NCI-H748 treated with DMSO at 0.1 percent for 48 hours (cell line): ENCODE measurements at places on chromosomes 4 and X.
A peak's percentile ranks its signal among the peaks of the same experiment; 100 is the strongest.

DNA sequence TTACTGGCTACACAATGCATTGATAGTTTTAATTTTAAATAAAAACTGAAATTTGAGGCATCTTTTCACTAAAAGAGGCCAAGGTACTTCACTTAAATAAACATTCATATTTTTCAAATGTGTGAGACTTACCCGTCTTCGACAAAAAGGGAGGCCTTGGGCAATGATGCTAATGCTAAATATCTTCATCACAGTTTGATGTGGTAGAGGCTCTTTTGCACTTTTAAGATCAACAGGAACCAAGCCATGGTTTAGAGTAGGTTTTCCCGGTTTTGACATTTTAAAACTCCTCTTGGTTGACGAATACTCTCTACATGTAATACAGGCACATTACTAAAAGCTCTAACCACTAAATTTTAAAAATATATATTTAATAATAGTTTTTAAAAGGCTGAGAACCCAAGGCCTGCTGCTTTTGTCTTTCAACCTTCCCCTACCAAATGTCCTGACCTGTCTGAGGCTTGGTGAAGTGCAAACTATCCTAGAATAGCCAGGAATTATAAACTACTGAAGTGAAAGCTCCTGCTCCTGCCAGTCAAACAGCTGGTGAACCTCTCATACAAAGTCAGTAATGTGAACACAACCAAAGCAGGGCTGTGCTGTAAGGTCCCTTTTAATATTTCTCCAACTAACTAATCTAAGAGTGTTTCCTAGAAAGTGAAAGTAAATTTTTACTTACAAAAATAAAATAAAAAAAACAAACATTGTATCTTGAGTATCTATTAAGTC lies 153.7 kb downstream of the FBXW7 start:
- DNase-seq = peak; percentile 35

DNA sequence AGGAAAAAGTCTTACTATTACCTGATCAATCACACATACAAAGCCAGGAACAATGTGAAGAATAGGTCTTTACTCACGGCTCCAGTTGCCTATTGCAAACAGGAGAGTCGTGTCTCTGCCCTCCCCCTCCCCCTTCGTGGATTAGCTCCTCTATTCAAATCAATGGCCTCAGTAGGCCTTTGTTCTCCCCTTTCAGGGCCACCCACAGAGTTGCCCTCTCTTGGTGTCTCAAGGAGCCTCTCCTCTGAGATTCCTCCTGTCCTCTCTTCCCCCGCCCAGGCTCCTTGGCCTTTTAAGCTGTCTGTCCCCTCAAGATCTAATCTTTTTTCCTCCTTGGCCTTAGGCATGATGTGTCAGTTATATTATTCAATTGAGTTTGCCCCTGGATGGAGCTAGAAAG lies 107.2 kb upstream of the NALF2 start:
- DNase-seq = no peak

- peak; percentile 86 for DNase-seq
These were observed at the start of gene GUCY1B1 for GRCh38 chr4:155758481-155759371. Gene GUCY1B1 (plus strand): TSS chr4:155759021. CDS start chr4:155759141, 120 bp downstream.

DNA sequence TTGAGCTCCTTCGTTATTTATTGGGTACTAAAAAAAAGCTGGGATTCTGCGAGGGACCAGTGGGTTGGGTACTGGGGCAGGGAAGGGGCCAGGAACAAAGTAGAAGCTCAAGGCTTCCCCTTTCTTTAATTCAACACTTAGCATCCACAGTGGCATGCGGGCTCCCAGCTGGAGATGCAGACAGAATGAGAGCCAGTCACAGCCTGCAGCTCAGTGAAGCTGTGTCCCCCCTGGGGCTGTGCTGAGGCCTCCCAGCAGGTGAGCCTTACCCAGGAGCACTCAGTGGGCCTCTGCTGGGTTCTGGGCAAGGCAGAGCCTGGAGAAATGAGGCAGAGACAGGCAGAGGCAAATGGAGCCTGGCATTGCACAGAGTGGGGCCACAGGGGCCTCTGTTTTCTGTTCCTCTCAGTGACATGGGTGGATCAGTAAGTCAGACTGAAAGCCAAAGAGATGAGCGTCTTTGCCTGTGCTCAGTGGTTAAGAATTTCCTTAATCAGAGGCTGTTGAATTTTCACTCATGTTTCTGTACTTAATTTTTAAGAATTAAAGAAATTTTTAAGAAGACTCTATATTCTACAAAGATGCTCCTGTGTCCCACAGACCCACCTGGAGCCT lies 181.4 kb upstream of the RBPJ start:
- no peak for DNase-seq
